ENCODE measurements at places on chromosomes 12 and 14.
A peak's percentile ranks its signal among the peaks of the same experiment; 100 is the strongest.

GRCh38 chr12:12305568-12306300 lies 38.9 kb upstream of the LRP6 start:
- no peak for DNase-seq

DNA sequence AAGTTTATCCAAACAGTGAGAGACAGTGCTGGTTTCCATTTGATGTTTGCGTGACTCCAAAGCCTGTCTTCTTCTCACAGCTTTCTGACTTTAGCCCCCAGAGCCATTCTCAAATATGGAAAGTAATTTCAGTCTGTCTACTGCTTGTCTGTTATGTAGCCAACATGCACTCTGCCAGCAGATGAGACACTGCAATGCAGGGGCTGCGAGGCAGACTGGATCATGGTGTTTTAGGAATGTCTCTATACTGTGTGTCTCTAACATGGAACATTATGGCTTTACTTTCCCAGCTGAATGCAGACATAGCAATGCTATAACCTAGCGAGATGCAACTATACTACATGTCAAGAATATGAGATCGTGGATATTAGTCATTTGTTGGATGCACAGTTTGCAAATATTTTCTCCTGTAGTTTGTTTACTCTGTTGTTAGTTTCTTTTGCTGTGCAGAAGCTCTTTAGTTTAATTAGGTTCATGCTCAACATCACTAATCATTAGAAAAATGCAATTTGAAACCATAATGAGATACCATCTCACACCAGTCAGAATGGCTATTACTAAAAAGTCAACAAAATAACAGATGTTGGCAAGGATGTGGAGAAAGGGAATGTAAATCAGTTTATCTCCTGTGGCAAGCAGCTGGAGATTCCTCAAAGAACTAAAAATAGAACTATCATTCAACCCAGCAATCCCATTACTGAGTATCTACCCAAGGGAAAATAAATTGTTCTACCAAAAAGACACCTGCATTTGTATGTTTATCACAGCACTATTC lies 235.8 kb upstream of the TMTC1 start:
- no peak for DNase-seq

- peak; percentile 61 for DNase-seq
These were observed 37.2 kb downstream of the RDH12 start for GRCh38 chr14:67738740-67739504.

DNA sequence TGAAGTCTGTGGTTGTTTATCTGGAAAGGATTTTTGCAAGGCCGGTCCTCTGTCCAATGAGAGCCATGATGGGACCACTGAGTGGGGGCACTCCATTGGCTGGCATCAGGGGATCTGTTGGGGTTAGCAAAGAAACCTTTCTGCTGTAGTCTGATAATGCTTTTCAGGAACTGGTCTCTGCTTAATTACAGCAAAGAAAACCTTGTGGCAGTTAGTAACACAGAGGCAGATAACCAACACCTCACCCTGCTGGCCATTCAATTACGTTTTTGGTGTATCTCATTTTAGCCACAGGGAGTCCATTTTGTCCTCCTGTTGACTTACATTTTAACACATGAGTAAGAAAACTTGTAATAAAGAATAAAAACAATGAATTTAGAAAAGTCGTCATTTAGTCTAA lies 629.3 kb upstream of the MDGA2 start:
- DNase-seq: no peak

GRCh38 chr12:52964556-52965336 lies 15.8 kb downstream of the KRT18 start:
- DNase-seq: no peak

DNA sequence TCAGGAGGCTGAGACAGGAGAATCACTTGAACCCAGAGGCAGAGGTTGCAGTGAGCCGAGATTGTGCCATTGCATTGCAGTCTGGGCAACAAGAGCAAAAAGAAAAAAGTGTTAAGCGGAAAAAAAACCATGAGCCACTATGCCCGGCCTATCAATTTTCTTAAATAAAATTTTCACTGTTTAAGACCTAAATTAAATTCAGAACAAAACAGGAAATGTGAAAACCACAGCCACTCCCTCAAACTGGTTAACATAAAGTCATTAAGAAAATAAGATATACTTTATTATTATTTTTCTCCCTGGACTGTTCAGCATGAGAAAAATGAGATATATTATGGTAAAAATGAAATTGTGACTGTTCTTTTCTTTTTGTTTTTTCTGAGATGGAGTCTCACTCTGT lies 44.6 kb upstream of the GCH1 start:
- no peak for DNase-seq

DNA sequence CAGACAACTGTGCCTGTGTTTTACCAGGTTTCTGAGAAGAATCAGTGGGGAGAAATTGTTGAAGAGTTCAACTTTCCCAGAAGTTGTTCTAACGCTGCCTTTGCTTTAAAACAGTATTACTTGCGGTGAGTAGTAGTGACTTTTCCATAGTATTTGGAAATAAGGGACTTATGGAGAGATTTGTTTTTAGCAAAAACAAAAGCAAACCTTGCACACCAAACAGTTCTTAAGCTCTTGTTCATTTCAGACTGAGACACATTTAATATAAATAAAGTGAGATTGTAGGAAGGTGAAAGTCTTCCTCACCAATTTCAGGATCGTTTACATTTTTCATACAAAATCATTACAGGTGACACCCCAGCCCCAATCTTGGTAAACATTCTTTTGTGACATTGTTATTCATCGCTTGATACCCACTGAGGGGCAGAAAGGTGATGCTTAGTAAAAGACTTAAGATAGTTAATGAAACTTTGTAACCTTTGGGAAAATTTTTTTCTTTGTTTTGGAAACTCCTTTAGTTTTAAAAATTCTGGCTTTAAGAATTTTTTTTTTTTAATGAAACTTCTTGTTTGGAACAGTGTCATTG lies 1.8 kb downstream of the ARID2 start:
- DNase-seq: no peak

DNA sequence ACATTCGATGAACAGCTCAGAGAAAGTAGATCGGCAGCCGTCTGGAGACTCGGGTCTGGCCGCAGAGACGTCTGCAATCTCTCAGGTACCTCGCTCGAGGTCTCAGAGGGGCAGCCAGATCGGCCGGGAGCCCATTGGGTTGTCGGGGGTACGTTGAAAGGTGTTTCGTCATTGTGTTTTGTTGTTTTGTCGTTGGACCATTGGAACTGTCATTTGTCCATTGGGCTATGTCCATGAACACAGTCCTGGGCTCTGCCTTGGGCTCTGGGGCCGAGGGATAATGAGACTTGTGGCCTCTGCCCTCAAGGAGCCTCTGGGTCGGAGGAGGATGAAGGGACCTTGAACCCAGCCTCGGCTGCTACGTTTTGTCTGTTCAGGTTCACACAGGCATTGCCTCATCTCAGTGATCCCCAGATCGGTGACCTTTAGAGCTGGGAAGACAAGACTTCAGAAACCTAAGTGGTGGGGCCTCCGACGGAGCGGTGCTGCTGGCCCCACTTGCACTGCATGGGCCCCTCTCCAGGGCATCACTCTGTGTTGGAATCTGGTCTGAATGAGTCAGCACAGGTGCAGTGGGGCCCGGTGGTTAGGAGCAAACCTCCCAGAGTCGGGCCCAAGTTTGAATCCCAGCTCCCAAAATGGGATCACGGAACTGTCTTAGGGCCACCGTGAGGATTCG lies 23.6 kb upstream of the MLXIP start:
- DNase-seq: no peak

- no peak for DNase-seq
These were observed 56.3 kb upstream of the SLC6A13 start for GRCh38 chr12:318759-319515.

GRCh38 chr12:91333966-91334365 lies 151.3 kb upstream of the DCN start:
- no peak for DNase-seq

GRCh38 chr12:92469837-92470236 lies 233.0 kb upstream of the PLEKHG7 start:
- DNase-seq: no peak

DNA sequence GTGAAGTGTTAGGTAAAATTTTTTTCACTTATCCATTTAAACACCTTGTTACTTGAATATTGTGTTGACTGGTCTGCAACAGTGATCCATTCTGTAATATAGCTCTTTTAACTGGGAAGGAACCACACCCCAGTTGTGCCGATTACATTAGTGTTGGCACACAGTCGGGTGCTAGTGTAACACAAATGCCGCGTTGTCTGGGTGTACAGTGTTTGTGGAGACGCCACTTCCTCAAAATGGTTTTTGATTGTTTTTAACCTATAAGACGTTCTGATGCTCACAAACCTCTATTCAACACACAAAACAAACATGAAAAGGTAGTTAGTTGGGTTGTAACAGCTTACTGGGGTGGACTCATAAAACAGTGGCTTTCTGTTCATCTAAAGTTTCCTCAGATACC lies 48.0 kb upstream of the TRAF3 start:
- DNase-seq: no peak

- DNase-seq: no peak
These were observed 845 bp upstream of the AHNAK2 start for GRCh38 chr14:104978746-104979691.

DNA sequence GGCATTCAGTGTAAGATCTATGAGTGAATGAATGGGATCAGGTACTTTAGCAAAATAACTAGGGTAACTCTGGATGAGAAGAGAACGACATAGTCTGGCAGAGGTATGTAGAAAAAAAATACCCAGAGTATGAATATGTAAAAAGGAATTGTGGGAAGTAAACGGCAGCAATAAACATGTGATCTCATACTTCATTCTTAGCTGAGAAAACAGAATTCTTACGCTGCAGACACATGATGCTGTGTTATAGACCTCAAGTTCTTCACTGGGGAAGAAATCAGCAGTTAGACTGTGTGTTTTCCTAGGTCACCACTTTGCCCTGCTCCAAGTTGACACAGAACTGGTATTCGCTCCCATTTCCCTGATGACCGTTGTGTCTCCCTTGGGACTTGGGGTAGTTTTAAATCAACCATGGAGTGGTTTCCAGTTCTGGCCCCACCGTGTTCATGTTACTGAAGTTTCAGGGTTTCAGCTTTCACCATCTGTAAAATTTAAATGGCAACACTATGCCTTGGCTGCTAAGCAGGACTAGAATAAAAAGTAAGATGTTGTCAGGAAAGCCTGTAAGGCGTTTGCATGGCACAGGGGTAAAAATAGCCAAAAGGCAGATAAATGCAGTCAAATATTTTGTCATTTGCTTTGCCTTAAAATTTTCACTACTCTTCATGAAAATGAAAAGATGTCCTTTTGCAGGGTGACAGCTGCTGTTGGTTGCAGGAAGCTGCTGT lies 223.7 kb downstream of the PELI2 start:
- DNase-seq: no peak

- DNase-seq: no peak
These were observed 124.5 kb downstream of the PTPRO start for GRCh38 chr12:15446807-15447206.

GRCh38 chr12:71439362-71439612 lies 311 bp upstream of the LGR5 start:
- no peak for DNase-seq

GRCh38 chr12:109140560-109140959 lies 24.2 kb downstream of the ACACB start:
- DNase-seq: no peak

- peak; percentile 12 for DNase-seq
These were observed 57.7 kb downstream of the ADGRD1 start for GRCh38 chr12:131011165-131012079.

DNA sequence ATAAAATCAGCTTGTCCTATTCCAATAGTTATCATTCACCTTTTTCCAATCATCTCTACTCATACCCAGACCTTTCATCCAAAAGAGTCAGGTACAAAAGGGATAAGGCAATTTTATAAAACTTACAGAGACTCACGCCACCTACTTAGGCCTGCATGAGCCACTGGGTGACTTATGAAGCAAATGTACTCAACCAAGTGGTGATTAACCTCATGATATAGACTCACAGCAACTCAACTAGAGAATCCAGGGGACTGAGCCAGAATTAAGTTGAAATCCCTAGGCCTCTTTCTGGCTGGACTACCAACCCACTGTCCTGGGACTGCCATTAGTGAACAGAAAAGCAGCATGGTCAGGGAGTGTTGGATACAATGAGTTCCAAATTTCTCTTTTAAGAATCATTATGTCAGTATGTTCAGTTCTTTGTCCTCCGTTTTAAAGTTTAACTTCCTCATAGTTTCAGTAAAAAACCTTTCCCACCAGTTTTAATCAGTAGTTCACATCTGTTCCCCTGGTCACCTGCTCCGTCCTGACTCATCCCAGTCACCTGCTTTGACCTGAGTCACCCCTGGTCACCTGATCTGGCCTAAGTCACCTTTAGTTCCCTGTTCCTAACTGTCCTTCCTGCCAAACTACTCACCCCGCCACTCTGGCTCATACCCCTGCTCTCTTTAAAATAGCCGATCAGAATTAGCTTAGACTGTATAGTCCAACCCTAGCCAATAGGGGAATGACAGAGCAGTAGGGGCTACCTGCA lies 36.8 kb downstream of the SPTSSA start:
- DNase-seq: no peak

- no peak for DNase-seq
These were observed 1.3 kb downstream of the TRHDE start for GRCh38 chr12:72273499-72273837.

DNA sequence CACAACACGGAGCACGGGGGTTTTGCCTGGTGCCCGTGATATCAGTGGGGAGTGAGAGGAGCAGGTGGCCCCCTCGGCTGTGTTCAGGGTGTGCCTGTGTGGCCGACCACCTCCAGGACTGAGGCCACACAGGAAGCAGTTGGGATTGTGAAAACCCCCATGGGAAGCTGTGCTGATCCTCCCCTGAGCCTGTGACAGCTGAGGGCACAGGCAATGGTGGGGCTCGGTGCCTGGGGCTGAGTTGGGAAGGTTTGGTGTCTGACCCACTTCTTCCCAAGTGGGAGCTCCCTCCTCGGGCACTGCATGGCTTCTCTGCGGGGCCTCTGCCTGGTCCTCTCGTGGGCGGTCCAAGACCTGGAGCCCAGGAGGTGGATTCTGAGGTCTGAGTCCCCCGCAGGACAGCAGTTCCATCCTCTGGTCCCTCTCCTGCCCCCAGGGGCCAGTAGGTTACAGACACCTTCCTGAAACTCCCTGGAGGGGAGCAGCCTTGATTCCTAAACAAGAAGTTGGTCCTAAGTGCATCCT lies 17.9 kb downstream of the PACS2 start:
- no peak for DNase-seq

- DNase-seq: peak; percentile 56
These were observed 117.4 kb downstream of the EML1 start for GRCh38 chr14:99910337-99911309.

- no peak for DNase-seq
These were observed 10.9 kb upstream of the NGB start for GRCh38 chr14:77281852-77282410.

- DNase-seq: no peak
These were observed 225.6 kb downstream of the EFCAB11 start for GRCh38 chr14:89728964-89729363.

- DNase-seq: no peak
These were observed 115.5 kb downstream of the PAPOLA start for GRCh38 chr14:96617635-96618034.

Data from HFF-Myc (cell line).